ENCODE measurements at places on chromosomes 5 and 9. TPM values are rescaled to one million over a fixed set of nuclear protein-coding genes. Genes with fewer than 3 reads are reported as not detected.

The SPATA31D4 gene
- total RNA-seq, result not detected

DNA sequence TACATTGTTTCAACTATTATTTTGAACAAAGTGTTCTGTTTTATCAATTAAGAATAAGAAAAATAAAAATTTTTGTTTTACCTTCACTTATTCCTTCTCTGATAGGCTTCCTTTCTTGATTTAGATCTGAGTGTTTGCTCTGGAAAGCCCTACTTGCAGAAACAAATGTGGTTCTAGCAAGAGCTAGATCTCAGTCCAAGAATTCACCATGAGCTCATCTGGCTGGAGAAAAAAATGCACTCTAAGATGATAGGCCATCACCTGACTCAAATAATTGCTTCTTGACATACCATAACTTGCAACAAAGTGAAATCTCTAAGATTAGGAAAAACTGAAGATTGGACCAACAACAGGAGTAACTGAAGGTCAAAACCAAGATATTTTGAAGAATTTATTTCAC lies 6.3 kb upstream of the RLN2 start:
- no peak for DNase-seq

- DNase-seq, result peak; percentile 40
Observed at GRCh38 chr9:36729906-36730305, 157.2 kb downstream of the MELK start.

GRCh38 chr5:137648361-137648760 lies 87.5 kb downstream of the KLHL3 start:
- DNase-seq, result no peak

GRCh38 chr5:146732962-146733361 lies 145.6 kb downstream of the PPP2R2B start:
- peak; percentile 9 for DNase-seq

DNA sequence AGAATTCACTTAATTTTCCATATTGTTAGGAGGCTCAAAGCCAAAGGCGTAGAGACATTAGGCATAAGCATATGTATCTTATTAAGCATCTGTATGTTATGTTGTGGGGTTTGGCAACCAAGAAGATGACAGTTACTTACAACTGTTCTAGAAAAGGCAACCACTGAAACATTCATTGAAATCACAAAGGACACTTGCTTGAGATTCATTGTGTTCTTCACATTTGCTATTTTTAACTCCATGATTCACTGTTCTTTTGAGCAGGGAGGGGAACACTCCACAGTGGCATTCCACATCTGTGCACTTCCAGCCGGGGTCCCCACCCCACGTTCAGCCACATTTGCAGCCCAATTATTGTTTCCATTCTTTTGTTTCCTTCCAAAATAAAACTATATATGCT lies 107.1 kb downstream of the PALM2AKAP2 start:
- peak; percentile 74 for DNase-seq

GRCh38 chr9:129885018-129885669 lies 49.9 kb downstream of the USP20 start:
- DNase-seq, result no peak

GRCh38 chr5:139501381-139501780 lies 18.8 kb upstream of the STING1 start:
- DNase-seq, result no peak

GRCh38 chr5:170362656-170363055 lies 26.5 kb downstream of the KCNMB1 start:
- DNase-seq, result no peak

The SH3TC2 gene
- total RNA-seq, result 7.9 TPM

DNA sequence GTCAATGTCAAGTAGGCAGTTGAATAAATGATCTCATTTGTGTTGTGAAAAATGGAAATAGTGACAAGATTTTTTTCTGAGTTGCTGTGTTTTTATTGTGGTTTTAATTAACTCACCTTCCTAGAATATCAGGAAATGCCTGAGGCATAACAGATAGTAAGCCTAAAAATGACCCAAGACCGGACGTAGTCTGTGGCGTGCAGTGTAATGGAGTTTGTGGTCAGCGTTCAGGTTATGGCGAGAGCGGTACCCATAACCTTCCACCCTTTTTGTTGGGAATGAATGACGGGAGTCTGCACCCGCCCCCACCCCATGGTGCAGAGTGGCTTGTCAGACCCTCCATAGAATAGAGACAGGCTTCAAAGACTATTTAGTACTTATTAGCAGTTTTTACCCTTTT lies 119.3 kb downstream of the GALNT10 start:
- DNase-seq, result no peak

DNA sequence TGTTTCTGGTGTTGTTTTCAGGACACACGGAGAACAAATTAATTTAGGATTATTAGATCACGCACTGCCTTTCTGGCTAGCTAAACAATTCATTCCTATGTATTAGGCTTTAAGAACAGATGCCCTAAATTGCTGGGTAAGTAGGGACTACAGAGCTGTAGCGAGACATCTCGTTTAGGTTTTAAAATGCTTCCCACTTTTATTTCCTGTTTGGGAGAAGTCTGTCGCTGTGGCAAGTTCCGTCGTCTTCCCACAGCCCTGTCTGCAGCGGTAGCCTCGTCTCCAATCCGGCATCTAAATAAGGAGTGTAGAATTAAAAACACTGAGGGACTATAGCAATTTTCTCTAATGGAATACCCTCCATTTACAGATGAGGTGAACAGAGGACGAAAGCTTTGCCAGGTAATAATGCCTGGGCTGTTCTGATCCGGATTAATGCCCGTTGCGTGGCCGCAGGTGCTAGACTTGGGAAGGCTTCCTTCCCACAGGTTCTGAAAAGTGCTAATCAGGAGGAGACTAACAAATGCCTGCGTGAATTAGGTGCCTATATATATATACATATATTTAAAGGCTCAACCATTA lies 1.3 kb upstream of the TRIM36 start:
- no peak for DNase-seq

GRCh38 chr5:32712481-32713360 lies 1.6 kb downstream of the NPR3 start:
- DNase-seq, result peak; percentile 35

DNA sequence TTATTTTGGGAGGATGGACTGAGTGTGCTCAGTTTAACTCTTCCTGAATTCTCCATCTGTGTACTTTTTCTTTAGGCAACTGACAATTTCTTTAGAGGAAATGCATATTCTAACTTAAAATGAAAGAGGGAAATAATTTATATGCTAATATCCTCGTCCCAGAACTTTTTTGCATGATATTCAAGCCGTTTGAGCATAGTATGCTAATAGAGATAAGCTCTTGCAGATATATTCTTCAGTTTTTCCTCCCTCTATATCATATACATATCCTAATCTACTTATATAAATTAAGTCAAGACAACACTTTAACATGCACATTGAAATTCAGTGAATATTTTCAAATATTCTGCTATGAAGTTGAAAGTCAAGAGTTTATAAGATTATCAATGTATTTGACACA lies 84.7 kb downstream of the YTHDC2 start:
- no peak for DNase-seq

DNA sequence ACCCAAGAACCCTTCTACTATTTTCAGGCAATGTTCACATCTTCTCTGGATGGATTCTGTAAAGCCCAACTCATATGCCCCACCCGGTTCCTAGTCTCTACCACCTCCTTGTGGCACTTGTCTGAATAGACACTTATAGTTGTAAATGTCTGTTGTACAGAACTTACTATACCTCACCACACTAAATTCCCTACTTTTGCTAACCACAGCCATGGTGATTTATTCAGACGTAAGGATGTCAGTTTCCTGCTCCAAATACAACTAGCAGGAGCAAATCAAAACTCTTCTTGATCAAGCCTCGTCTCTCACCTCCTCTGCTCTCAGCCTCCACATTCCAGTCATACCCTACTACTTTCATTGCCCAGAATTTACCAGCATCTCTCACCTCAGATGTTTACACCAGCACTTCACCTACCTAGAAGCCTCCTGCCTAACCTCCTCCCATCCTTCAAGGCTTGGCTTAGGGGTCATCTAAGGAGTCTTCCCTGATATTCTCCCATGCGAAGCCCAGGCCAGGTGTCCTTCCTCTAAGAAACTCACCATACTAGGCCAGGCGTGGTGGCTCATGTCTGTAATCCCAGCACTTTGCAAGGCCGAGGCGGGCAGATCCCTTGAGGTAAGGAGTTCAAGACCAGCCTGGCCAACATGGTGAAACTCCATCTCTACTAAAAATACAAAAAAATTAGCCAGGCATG lies 75.5 kb downstream of the MAPKAP1 start:
- peak; percentile 57 for DNase-seq

DNA sequence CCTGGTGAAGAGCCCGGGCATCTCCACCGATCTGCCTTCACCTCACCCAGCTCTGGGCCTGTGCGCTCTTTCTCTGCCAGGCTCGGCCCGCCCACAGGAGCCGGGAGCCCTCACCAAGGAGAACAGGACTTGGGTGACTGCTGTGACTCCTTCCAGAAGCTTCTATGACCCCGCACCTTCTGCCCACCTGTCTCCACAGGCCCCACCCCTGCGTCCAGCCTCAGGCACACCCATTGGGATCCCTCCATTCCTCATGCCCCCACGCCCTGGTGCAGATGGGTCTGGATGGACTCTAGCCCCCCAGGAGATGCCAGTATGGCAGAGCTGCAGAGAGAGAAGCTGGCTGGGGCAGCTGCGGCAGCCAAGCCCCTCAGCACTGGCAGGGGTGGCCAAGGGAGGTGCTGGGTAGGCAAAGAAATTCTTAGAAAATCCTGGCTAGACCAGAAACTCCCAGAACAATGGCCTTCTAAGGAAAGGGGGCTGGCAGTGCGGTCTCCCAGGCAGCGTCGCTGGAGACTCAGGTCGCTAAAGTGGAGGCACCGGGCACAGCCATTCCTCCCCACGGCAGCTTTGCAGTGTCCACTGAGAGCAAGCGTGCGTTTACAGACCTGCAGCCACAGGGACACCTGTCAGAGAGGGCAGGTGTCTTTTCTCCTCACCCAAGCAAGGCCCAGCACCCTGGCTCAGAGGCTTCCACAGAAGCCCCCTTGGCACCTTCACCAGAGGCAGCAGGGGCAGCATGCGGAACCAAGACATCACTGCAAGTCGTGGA lies 17.3 kb downstream of the LPCAT1 start:
- DNase-seq, result no peak

GRCh38 chr5:123617561-123617960 lies 105.6 kb downstream of the CSNK1G3 start:
- DNase-seq, result no peak

- peak; percentile 15 for DNase-seq
Observed at GRCh38 chr5:90518661-90519060, 10.7 kb downstream of the LYSMD3 start.

Measured in IMR-90 (cell line).